Gastroesophageal sphincter (tissue), 4 donors: ENCODE measurements at places on chromosomes 1 and 21.

- ATAC-seq = no peak
Measured at GRCh38 chr1:39818482-39818881, 29.8 kb upstream of the BMP8B start.

DNA sequence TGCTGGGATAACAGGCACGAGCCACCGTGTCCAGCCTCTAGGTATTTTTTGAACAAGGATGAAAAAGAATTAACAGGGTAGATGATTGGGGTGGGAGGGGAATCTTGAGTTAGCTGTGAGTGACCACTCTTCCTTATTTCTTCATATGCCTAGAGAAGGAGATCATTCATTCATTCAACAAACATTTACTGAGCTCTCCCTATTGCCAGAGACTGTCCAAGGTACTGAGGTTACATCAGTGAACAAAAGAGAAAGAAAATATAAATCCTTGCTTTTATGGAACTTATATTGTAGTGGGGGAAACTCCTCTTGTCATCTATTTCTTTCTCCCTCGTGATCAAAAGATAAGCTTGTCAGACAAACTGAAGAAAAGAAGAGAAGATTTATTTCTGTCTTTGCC lies 62.9 kb downstream of the S1PR1 start:
- no peak for ATAC-seq

DNA sequence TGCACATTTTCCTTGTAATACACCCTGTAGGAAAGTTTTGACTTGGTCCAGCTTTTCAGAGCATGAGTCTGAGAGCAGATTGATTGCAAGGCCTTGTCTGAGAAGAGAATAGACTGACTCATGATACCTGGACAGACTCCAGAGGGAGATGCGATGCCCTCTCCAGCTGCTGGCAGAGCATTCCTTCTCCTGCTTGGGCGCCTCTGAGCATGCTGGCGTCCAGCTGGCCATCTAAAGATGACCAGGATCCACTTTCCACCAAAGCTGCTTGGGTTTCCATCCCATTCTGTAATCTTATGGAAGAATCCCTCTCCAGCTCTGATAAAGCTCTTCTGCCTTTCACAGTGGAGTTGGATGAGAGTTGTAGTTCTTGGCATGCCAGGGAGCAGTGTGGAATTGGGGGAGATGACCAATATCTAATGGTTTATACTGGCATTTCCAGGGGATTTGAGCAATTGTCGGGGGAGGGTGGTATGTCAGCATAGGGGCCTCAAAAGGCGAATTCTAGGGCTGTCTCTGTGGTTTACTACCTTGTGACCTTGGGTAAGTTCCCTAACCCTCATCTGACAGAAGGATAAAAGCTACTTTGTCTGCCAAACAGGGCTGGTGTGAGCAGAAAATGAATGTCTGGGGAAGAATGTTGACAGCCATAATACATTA lies 19.5 kb downstream of the SZRD1 start:
- peak; percentile 66 for ATAC-seq

DNA sequence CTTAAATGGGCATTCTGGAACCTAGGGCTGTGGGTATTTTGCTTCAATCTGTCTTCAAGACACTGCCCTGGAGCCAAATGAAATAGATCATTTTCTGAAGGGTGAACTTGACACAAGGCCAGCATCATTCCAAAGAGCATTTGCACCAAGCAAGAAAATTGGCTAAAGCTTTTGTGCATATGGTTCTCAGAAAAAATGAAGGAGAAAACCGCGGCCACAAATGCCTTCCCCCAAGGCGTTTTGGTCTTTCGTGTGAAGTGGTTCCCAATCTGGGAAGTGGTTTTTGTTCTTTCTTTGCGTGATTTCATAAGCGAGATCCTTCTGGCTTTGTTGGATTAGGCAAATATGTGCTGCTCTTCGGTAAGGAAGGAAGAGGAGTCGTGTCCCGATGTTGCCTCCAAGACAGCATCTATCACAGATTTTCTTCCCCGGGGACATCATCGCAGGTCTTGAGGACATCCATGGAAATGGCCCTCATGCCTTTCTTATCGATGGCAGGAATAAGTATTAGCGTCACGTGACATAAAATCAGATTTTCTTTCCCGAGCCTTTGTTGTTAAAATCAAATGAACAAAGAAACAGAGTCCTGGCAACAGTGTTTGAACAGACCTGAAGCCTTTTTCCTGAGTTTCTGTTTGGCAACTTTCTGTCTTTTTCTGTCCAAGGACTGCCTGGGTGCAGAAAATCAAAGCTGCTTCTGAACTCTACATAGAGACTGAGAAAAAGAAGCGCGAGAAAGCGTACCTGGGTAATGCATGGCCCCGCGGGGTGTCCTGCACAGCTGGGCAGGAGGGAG lies 31.0 kb downstream of the ATP5PO start:
- ATAC-seq = no peak

DNA sequence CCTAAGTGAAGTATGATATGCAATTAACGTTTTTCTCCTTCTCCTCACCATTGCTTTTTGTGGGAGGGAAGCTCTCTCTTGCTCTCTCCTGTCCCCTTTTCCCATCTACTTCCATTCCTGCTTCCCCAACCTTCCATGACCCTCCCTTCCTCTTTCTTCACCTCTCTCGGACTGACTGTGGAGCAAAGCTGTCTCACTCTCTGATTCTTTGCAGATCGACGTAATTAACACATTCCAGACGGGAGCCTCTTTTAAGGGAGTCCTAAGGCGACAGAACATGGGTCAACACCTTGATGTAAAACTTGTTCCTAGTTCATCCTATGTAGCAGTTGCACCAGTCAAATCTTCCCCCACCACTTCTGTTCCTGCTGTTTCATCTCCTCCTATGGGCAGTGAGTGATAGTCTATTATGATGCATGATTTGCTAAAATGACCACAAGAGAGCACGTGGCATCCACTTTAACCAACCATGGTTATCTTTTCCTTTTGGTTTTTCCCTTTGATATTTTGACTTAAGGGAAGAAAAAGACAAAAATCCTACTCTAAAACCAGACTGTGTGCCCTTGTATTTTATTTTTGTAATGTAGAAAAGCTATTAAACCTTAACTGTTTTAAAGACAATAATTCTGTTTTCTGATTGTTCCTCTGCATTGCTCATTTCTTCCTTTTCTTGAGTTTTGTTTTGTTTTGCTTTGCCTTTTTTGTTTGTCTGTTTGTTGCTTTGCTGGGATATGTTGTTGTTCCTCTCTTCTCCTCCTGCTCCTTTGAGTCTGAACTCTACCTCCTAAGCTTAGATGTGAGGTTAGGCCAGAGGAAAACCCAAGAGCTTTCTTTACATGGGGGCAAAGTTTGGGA lies 31.7 kb upstream of the LAX1 start:
- ATAC-seq = no peak

DNA sequence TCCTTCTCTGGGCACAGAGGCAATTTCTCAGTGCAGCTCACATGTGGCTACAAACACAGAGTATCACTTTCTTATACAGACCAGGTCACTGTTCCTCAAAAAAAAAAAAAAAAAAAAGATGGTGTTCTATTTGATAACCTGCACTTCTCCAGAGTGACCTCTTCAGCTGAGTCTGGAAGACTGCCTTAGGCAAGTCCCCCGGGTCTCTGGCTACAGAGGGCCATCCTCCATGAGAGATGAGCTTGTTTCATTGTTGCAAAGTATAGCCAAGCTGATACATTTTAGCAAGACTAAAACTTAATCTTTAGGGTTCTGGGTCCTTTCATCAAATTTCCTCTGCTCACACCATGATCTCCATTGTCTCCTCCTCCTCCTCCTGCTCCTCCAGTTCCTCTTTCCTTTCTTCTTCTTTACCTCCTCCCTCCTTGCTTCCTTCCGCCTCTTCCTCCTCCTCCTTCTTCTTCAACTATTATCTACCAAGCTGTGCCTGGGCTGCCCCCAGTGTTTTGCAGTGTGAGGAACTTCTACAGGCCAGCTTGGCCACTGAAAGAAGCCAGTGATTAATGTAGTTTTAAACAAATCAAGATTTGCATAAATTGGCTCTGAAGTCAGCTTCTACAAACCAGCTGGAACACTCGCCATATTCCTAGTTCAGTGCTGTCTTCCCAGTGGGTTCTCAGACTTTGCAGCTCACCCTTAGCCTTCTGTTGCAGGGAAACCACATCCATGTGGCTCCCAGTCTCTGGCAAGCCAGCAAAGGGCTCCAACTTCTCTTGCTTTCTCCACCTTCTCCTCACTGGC lies 139.4 kb downstream of the RUNX1 start:
- ATAC-seq = no peak

GRCh38 chr1:221097479-221098281 lies 218.4 kb downstream of the HLX start:
- ATAC-seq = peak; percentile 50

DNA sequence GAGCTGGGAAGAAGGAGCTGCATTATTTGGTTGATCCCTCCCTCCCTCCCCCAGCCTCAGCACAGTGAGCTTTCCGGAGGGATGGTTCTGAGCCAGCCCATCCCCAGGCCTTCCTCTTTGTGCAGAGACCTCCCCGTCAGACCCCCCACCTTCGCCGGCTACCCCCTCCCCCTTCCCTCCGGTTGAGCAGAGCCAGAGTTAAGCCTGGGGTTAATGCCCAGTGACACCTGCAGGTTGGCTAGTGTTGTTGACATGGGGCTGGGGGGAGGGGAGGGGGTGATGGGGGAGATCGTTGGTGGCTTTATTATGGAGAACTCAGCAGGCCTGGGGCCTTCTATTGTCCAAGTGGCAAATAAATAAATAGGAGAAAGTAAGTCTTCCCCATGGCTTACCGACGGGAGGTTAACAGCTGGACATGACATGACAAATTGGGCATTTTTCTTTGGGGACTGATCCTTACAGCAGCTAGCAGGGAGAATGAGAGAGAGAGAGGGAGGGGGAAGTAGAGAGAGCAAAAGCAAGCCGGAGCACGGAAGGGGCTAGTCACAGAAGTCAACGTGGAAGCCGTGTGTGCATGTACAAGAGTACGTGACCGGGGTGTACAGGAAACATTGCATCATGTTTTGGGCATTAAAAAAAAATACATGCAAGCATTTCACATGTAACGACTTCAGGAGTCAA lies 131.1 kb downstream of the TMEM53 start:
- no peak for ATAC-seq

DNA sequence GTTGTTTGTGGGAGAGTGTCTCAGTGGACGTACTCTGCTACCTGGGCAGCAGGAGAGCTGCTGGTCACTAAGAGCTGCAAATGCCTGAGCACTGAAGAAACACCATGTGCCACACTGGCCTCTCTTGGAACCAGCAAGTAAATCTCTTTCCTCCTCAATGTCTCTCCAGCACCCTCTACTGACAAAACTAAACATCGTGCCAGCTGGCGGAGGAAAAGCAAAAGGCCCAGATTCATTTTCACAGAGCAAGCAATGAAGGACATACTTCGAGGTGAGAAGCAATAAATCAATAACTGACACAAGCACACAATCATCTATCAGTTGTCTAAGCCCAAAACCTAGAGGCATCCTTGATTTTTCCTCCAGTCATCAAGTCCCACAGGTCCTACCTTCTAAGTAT lies 78.1 kb downstream of the RERE start:
- ATAC-seq = no peak

- ATAC-seq = peak; percentile 64
Measured at GRCh38 chr1:229130028-229130668, 140.8 kb upstream of the RAB4A start.

- peak; percentile 89 for ATAC-seq
Measured at GRCh38 chr1:215636258-215636965, 69.3 kb downstream of the KCTD3 start.

DNA sequence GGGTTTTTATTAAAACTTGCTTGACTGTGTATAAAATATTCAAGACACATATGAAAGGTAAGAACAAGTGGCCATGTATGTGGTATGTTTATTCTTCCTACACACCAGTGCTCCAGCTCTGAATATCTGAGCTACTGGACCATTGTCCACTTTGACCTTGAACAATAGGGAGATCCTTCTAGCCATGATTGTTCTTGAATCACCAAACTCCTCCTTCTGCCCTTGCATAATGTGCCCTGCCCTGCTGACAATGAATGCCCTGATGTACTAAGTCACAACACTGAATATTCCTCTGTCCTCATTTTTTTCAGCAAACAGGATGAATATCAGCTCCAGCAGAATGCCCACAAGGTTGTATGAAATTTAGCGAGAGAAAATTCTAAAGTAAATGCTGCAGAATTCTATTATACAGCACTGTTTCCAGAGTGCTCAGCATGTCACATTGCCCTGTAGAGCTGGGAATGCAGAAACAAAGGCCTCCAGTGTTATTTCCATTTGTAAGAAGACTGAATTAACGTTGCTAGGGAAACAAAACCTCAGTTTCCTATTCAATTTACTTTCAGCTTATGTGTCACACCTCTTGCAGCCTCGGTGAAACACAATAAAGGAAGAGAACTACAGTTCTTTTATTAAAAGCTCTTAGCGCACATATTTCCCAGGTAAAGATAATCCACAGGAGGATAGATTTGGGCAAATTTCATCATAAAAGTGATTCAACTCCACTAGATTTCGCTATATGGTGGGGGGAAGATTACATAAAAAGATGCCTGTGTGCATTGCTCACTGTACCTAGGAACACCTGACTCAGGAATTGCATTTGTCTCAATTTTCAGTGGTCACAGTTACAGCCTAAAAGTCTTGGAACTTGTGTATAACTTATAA lies 187.4 kb upstream of the ATP1B1 start:
- no peak for ATAC-seq

DNA sequence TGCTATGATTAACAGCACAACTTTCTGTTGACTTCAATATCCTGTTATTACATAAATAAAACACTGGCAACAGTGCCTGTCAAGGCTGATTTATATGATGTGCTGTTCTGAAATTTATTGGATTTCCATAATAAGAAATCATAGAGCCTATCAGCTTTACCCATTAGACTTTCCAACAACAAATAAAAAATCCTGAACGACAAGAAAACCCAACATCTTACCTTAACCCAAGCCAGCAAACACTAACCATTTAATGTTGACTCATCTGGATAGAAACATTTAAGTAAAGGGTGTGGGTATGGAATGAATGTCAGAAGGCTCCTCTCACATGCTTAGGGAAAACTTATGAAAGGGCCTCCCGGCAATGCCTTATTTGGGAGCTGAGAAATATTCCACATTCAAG lies 165.1 kb downstream of the SLC45A1 start:
- no peak for ATAC-seq

GRCh38 chr1:84722794-84723193 lies 32.5 kb upstream of the SSX2IP start:
- ATAC-seq = peak; percentile 64

DNA sequence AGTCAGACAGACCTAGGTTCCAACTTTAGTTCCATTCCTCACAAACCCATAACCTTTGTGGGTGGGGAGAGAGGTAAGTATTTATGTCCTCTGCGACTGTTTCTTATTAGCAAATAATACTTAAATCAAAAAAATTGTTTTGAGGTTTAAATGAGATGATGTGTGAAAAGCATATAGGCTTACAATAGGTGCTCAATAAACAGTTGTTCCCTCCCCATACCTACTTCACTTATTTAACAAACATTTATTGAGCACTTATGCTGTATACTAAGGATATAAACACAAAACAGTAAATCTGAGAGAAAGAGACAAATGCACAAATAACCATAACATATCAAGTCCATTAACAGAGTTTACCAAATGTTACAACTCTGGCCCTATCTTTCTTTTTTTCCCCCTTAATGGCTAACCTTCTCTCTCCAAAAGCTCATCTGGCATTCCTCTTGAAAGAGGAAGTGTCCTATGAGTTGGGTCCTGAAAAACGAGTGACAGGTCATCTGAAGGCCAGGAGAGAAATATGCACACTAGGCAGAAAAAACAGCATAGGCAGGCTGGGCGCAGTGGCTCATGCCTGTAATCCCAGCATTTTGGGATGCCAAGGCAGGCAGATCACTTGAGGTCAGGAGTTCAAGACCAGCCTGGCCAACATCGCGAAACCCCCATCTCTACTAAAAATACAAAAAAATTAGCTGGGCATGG lies 10.3 kb downstream of the PIGM start:
- no peak for ATAC-seq

GRCh38 chr1:58815686-58816071 lies 31.8 kb upstream of the JUN start:
- peak; percentile 27 for ATAC-seq

- ATAC-seq = no peak
Measured at GRCh38 chr1:235855811-235856429, 10.8 kb downstream of the LYST start.
